CD4-positive, alpha-beta memory T cell (primary cell): ENCODE measurements at places on chromosomes 5 and 9.

DNA sequence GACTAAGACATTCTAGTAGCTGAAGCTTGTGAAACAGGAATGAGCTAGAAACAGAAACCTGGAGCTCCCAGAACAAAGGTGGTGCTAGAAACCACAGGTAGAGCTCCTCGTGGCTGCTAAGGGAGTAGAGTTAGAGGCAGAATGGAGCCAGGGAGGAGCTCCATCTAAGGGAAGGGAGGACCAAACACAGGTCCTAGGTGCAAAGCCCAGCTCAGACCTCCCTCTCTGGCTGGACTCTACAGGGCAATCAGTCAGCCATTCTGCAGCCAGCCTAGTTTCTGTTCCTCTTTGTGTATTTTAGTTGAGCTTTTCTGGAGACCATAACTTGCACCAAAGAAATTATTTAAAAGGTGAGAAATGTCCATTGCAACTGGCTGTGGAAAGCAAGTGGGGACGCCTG lies 70.4 kb downstream of the CRB2 start:
- no peak for DNase-seq

GRCh38 chr5:181173027-181173419 lies 25.6 kb downstream of the OR2V2 start:
- no peak for DNase-seq

DNA sequence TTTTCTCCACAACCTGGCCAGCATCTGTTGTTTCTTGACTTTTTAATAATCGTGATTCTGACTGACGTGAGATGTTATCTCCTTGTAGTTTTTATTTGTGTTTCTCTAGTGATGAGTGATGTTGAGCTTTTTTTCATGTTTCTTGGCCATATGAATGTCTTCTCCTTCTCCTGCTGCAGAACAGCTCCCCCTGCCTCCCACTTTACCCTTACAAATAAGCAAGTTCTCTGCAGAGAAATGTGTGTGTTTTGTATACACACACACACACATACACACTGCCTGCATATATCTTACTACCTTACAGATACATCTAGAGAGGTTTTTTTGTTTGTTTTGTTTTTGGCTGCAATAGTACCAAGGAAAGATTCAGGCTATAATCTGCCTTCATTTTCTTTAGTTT lies 88.7 kb upstream of the PHF24 start:
- no peak for DNase-seq

DNA sequence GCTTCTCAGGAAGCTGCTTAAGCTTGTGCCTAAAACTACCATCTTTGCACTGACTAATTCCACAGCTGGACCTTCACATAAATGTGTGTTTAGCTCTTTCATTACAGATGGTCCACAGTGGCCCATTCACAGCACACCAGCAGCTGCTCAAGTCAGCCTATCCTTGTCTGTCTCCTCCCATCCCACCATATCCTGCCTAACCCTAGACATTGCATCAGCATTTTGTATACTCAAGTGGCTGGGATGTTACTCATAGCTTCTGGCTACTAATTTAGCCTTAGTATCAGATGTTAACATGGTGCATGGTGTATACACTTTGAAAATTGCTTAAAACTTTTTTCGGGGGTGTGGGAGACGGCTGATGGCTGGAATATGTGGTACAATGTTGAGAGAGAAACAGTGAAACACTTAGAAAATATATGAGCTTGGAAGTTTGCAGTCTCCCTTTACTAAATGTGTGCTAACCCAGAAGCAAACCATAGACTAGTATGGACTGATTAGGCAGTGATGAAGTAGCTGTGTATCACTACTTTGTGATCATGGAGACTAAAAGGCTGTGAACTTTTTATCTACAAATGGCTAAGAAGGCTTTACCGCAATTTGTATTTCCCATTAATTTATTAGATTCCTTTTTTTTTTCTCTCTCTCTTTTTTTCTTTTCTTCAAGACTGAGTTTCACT lies 83.1 kb downstream of the JMY start:
- no peak for DNase-seq

- DNase-seq: no peak
Observed at GRCh38 chr5:20000416-20000815, 12.4 kb upstream of the CDH18 start.

GRCh38 chr9:35286381-35286780 lies 124.6 kb downstream of the UNC13B start:
- DNase-seq: no peak

DNA sequence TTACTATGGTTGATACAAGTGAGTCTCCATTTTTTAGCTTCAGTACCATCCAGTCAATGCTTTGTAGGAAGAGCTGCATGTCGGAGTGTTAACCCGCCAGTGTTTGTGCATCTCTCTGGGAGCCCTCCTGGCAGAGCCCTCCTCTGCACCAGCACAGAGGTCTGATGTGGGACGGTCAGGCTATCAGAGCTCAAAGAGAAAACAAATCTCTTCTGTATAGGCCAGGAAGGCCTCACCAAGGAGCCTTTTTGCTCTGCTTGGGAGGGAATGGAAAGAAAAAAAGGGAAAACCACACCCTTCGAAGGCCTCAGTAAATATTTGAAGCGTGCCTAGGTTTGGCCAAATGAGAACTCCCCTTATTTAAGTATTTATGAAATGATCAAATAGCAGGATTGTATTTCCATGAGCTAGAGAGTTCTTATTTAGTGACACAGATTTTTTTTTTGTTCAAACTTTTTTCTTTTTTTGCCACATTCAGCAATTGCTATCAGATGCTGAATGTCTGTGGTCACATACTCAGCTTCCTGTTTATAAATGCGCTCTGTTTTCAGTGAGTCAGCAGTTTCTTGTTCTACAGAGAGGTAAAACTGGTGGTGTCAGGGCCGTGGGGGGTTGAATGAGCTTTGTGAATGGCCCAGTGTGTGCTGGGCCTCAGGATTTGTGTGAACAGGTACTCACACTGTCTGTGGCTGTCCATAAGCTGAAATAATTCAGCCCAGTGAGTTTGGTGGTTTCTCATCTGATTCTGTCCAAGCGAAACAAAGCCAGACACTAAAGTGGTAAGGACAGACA lies 226.6 kb downstream of the SNX18 start:
- peak; percentile 78 for DNase-seq

- no peak for DNase-seq
Observed at GRCh38 chr9:76605321-76605900, 146.4 kb downstream of the GCNT1 start.

- no peak for DNase-seq
Observed at GRCh38 chr5:98064118-98064685, 709.3 kb upstream of the RGMB start.

DNA sequence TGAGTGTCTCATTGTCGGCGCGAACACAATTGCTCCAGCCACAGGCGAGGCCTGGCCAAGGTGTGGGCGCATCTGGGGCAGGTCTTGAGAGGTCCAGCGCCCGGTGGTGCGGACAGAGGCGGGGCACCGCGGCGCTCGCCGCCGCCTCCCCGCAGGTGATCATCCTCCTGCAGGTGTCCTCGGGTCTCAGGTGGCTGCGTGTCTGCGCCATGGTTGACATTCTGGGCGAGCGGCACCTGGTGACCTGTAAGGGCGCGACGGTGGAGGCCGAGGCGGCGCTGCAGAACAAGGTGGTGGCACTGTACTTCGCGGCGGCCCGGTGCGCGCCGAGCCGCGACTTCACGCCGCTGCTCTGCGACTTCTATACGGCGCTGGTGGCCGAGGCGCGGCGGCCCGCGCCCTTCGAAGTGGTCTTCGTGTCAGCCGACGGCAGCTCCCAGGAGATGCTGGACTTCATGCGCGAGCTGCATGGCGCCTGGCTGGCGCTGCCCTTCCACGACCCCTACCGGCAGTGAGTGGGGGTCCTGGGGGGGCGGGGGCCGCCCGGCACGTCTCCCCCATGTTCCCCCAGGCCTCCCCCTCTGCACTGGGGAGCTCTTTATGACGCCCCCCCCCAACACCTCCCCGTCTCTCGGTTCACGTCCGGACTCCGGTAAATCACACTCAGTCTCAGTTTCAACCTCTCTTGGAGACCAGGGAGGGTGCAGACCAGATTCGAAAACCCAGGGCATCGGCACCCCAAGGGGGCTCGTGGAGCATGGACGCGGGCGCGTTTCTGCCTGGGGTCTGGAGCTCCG lies 446 bp downstream of the NXNL2 start:
- no peak for DNase-seq

GRCh38 chr5:176379881-176380280 lies 8.5 kb downstream of the NOP16 start:
- DNase-seq: no peak

DNA sequence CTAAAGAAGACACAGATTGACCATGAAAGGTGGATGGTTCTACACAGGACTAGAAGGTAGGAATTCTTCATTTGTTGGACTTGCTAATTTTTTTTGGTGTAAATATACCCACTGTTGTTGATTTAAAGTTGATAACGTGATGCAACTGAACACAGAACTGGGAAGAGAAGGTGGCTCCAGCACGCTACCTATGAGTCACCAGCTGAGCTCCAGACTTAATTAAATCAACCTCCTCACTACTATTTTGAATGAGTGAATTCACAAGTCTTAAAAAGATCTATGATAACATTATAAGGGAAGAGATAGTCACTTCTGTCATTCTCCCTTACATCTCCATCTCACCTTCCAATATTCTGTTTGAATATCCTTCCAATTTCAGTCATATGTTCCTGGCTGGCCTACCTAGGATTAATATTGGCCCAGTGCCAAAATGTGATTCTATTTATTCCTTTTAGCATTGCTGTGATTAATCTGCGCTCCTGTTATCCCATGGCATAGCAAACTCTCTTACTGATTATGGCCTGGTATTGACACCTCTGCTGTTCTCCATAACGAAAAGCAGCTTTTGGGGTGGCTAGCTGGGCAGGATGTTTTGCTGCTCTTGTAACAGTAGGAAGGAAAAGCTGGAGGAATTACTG lies 135.9 kb upstream of the CCDC152 start:
- no peak for DNase-seq

DNA sequence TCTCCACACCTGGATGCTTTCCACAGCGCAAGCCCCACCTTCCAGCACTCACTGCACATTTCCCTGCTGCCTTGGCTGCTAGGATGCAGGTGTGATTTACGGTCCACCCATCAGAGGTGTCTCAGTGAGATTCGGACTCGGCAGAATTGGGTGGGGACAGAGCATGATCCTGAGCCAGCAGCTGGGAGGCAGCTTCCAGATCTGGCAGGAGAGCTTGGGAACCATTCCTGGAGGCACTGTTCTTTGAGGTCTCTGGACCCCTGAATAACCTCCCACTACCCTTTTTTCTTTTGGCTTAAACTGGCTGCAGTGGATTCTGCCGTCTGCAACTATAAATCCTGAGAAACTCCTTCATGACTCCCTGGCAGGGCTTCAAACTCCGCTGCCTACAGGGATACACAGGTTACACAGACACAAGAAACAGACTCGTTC lies 99.6 kb upstream of the PHYKPL start:
- no peak for DNase-seq

- no peak for DNase-seq
Observed at GRCh38 chr5:131530706-131531331, 104.2 kb downstream of the RAPGEF6 start.

DNA sequence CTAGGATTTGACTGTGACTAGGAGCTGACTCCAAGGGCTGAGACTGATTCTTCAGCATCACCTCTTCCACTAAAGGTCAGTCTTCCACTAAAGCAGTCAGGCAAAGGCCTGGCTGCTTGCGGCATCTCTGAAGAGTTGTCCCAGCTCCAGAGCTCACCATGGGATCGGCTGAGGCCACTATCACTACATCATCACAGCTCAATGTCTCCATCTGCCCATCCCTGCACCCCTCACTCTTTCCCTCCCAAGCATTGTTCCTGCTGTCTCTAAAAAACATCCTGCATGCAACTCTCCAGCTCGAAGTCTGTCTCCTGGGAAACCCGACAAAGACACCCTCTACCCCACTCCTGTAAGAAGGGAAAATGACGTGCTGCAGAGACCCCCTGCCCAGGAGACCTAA lies 15.5 kb upstream of the WWC1 start:
- DNase-seq: no peak

DNA sequence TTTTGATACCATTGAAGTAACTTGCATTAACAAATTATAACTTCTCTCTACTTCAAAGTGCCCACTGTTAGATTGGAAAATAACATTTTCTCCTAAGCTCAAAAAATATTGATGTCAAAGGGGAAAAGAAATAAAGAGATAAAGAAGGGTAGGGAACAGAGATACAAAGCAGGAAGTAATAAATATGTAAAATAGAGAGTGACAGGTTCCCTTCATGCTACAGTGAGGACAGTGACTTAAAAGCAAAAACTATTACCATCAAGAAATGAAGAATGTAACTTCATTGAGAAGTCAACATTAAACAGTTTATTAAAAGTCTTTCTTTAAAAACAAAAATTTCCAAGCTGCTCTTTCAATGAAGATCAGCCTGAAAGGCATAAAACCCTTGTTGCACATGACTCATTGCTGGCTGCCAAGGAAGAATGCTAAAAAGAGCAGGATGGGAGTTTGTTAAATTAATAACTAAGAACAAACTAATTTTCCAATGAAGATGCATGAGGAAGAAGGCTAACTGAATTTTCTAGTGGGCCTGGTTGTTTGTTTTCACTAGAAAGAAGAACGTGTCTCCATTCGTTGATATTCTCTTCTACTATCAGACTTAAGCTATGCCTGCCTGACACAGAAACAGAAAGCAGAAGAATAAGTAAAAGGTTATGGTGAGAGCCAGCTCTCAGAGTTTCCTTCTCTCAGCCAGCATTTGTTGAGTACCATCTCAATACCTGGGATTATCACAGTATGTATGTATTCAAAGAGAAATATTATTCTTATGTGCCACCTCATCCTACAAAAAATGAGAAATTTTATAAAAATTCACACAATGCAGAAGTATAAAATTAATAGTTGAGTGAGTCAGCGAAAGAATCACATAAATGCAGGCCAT lies 197.8 kb upstream of the NREP start:
- DNase-seq: no peak

- DNase-seq: no peak
Observed at GRCh38 chr5:140594169-140594568, 29.5 kb downstream of the SLC35A4 start.
